Stimulated activated CD4-positive, alpha-beta T cell treated with anti-CD3 and anti-CD28 coated beads, Interleukin-15, amount 100 ng/mL, for 1 hour (primary cell): ENCODE measurements at places on chromosomes 2 and 18.

GRCh38 chr2:76478266-76479035 is 767.7 kb upstream of the GCFC2 start:
- DNase-seq, result no peak

GRCh38 chr2:188324067-188324466 is 32.4 kb downstream of the GULP1 start:
- DNase-seq, result no peak

GRCh38 chr2:240466579-240467148 is 31.2 kb downstream of the GPC1 start:
- DNase-seq, result no peak

- no peak for DNase-seq
These were observed 104.0 kb downstream of the KCNE4 start for GRCh38 chr2:223155956-223156355.

- no peak for DNase-seq
These were observed 67.0 kb downstream of the GALR1 start for GRCh38 chr18:77316641-77317040.

DNA sequence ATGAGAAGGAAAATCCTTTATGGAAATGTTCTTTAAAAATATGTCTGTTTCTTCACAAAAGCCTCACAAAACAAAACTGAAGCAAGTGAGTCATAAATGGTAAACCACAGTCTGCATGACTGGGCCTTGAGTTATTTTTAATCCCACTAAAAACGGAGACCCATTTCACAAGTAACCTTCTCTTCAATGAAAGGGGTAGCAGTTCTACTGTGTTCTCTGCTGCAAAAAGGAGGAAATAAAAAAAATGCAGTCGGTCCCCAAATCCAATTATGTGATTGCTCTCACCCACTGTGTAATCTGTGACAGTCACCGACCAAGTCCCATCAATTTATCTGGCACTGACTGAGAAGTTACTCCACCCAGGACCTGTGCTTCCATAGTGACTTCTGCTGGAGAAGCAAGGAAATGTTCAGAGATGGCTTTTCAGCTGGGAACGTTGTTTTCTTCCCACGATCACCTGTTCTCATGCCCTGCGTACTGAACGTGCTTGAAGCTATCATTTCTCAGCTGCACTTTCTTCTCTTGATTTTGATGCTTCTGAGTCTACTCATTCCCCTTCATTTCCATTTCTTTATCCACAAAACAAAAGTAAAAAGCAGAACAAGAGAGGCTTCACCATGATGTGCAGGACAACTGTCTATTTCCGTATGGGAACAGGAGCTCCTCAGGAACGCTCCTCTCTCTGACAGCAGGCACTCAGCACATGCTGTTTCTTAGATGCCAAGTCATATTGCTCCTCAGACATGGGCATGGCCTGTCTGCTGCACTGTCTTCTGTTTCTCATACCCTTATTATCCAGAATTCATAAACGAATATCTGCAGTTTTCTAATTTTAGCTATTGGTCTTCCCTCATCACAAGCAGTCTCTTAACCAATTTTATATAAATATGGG is 80.0 kb upstream of the TMEM200C start:
- no peak for DNase-seq

DNA sequence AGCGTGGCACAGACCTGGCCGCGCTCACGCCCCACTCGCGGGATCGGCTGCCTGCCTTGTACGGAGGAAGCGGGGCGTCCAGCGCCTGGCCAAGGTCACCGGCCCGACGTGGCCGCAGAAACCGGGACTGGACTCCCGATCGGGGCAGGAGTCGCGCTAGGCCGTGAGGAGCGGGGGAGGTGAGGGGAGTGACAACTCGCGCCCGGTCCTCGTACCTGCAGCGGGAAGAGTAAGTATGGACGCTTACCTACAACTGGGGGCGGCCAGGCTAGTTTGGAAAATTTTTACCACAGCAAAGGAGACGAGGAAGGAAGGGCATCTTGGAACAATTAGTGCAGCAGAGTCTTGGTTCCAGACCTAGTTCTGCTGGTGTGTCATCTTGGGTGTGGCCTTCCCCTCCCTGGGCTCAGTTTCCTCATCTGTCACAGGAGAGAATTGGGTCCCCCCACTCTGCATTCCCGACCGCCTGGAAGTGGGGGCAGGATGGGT is 693 bp downstream of the UBE2F start:
- no peak for DNase-seq

GRCh38 chr18:64091526-64091925 is 57.4 kb downstream of the LINC00305 start:
- no peak for DNase-seq

DNA sequence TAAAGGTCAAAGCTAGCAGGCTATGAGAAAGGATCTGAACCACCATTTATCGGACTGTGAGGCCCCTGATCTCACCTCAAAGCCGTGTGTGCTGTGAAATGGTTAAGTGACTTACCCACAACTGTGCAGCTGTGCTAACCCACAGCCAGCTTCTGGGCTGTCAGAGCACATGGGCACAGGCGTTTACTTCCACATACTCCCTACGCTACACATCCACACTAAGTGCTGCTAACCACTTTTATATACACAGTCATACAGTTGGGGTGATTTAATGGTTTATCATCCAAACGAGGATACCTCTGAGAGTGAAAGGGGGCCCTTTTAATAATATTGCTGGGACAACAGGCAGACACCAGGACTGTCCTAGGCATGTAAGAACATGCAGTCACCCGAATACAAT is 37.3 kb downstream of the CYRIA start:
- no peak for DNase-seq

DNA sequence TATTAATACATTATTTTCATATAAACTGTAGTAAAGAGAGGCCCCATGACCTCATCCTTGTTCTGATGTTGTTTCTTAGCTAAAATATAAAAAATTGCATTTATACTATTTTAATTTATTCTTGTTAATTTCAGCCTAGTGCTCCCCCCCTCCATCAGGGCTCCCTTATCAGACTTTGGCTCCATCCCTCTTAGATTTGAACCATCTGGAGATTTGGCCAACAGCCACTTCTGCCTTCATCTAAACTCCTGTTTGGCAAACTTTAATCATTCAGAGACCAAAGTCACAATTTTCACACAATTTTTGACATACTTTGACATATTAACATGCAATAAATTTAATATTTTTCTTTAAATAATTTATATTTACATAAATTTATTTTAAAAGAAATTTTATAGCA is 569.3 kb downstream of the TDRD15 start:
- DNase-seq, result no peak

GRCh38 chr18:56702946-56703345 is 51.8 kb downstream of the WDR7 start:
- DNase-seq, result no peak

DNA sequence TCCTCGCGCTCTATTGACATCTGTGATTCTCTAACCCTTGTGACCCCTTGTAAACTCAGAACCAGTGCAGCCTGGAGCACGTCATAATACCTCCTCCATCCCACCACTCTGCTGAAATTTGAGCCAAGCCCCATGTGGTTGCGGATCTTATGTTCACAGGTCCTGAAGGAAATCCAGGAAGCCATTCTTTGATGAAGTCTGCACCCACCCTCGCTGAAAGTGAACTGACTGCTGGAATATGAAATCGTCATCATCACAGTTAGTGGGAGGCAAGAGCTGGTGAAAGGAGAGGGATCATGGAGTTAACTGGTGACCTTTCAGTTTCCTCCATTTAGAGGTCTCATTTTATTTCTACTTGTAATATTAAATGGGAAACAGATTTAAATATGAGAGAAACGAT is 21.6 kb downstream of the ZEB2 start:
- no peak for DNase-seq

- no peak for DNase-seq
These were observed 35.6 kb upstream of the FBXO11 start for GRCh38 chr2:47941936-47942335.

DNA sequence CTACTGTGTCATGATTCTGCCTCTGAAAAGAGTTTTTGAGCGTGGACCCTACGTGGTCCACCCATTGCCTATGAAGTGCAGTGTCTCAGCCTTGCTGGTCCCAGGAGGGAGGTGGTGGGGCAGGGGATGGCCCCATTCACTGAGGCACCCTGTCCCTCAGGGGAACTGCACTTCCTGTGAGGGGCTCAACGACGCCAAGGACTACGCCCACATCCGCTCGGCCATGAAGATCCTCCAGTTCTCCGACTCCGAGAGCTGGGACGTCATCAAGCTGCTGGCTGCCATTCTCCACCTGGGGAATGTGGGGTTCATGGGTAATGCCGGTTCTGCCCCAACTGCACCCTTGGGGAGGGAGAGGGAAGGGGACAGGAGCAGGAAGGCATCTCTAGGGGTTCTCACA is 42.5 kb downstream of the MYO7B start:
- no peak for DNase-seq

- no peak for DNase-seq
These were observed 126.2 kb downstream of the TWIST2 start for GRCh38 chr2:238974081-238974480.

DNA sequence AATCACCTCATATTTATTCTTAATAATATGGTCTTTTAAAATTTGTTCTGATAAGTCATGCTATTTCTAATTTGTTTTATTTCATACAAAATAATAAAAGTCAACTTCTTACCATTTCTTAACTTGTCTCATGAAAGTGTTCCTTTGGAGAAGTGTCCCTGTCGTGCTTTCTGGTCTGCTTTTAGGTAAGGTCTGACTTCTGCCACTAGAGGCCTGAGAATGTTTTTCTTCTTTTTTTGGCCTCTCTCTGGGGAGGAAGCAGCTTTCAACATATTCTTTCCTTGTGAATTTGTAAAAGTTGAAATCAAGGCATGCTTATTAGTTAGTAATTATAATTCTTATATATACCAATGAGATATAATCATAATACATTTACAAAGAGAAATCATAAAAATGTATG is 39.4 kb downstream of the MAP2 start:
- DNase-seq, result no peak

- peak; percentile 19 for DNase-seq
These were observed 68.7 kb downstream of the MTHFD2 start for GRCh38 chr2:74267068-74267467.

DNA sequence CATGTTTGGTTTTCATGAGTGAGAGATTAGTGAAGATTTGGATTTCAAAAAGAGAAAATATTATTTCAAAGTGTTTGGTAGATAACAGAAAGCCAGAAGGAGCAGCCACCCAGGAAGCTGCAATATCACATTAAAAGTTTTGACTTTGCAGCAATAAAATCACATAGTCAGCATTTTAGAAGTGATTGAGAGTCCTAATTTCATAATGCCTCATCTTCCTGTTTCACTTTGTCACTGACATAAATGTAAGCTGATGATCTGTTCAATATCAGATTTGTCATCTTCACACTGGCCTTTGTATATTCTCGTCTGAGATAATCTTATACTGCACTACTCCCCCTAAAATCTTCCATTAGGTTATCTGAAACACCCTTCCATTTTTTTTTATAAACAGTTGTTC is 690.5 kb downstream of the ADCYAP1 start:
- no peak for DNase-seq

DNA sequence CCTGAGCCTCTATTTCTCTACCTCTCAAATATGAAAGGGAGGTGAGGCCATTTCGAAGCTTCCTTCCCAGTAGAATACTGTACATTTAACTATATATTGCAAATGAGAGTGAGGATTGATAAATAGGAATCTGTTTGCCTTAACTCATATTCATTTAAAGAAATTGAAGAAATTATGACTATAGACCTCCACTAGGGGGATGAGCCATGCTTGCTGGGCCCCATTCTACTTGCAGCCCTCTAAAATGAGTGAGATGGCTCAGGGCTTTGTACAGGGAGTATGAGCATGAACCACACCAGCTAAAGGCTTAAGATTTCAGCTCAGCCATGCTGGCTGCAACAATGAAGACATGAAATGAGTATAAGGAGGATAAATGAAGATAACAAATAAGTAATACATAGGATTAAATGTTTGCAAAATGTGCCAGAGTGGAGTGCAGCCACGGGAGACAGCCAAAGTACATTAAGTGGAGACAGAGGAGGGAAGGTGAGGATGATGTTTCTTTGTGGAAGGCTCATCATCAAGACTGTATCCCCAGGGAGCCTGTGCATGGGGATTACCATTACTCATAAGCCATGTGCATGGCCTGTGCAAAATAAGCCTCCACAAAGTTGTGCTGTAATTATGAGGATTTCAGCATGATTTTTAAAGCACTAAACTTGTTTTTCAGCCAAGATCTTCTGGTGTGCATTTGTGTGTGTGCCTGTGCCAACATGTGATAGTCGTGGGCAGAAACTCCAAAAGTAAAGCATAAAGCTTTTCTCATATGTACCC is 300.8 kb downstream of the CNTNAP5 start:
- no peak for DNase-seq

GRCh38 chr2:113240915-113241911 is 37.5 kb downstream of the PAX8 start:
- DNase-seq, result peak; percentile 25
